ENCODE measurements at places on chromosomes 11 and 22.

DNA sequence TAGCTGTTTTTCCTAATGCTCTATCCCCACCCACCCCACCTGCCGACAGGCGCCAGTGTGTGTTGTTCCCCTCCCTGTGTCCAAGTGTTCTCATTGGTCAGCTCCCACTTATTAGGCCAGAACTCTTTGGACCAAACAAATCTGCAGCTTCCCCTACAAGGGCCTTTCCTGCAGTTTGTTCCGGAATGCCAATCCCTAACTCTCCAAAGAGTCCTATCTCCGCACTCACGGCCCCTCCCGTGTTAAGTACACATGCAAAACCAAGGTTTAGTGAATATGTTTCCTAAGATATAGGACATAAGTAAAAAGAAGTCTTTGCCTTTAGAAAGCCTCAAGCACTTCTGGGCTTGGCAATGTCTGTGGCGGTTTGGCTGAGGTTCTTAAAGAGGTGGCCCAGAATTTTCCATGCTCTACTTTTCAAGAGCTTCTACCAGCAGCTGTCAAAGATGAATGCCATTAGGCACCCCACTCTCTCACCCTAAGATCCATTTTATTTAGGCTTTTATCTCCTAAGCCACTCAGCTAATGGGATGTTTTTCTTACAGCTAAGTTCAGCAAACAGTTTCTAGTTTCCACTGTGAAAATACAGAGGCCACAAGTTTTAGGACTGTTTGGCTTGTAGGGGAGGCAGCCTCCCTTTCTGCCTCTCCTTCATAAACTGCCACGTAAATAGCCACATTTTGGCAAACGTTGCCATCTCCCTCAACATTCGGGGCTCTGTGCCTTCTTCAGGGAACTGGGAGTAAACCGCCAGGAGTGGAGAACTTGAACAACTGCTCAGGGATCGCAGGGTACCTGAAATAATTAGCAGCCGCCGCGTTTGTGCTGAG lies 1.6 kb downstream of the CD59 start:
- no peak for DNase-seq

DNA sequence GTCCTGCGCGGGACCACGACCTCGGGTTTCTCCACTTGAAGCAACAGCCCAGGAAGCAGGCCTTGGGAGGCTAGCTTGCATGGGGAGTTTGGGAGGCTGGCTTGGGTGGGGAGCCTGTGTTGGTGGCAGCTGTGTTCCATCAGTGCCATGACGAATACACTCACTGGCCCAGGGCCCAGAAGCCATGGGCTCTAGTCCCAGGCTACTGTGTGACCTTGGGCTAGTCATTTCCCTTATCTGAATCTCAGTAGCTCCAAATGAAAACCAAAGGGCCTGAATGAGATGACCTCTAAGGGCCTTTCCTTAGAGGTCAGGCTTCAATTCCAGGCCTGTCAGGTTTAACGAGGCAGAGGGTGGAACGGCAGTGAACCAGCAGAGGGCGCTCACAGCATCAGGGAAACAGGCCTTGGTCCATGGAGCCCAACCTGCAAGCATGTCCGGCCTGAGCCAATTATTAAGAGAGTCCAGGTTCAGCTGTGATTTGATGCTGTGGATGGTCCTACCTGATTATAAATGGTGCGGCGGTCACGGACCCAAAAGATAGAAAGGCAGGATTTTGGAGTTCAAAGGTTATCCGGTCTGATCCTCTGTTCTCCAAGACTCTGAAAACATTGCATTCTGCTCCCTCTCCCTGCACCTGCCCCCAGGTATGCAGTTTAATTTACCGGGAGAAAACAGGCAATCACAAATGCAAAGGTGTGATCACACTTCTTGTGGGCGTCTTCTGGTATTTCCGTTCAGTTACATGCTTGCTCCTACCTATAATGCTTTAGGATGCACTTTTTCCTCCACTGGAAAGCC lies 15.9 kb downstream of the PTPN5 start:
- no peak for DNase-seq

DNA sequence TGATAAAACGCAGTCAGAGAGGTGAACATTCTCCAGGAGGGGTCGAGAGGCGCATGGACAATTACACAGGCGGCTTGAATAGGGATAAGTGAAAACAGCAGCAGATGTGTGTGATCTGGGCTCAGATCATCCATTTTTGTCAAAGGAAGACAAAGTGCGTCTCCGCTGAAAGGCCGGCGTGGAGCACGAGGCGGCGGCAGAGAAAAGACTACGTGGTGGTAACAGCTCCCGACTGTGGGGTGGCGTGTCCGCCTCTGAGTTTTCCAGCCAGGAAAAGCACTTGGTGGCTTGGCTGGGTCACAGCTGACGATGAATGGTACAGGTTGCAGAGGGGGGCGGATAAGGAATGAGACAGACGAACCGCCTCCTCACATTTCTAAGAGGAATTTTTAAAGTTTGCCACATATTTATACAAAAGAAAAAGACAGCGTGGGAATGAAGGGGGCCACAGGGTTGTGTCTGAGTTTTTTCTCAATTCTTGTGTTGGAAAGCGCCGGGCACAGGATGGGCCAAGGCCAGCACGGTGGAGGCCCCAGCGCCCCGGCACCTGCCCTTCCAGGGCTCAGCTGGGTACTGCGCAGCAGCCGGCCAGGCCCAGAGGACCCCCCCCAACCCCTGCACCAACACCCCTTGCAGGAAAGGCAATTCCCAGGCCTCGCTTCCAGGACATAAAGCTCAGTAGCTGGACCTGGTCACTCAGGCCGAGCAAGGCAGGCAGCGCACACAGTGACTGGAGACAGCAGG lies 80.4 kb downstream of the TRMU start:
- no peak for DNase-seq

DNA sequence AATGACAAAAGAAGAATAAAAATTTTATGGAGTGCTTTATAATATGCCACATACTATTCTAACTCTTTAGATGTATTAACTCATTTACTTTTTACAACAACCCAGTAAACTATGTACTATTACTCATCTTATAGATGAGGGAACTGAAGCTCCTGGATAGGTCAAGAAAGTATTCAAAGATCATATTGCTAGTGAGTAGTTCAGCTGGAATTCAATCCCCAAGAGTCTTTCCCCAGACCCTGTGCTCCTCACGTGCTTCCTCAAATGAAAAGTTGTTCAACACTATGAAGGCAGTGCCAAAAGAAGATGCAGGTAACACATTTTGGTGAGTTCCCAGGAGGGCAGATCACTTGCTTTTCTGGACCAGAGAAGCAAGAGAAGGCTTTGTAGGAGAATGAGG lies 46.8 kb downstream of the BTG4 start:
- DNase-seq: no peak

DNA sequence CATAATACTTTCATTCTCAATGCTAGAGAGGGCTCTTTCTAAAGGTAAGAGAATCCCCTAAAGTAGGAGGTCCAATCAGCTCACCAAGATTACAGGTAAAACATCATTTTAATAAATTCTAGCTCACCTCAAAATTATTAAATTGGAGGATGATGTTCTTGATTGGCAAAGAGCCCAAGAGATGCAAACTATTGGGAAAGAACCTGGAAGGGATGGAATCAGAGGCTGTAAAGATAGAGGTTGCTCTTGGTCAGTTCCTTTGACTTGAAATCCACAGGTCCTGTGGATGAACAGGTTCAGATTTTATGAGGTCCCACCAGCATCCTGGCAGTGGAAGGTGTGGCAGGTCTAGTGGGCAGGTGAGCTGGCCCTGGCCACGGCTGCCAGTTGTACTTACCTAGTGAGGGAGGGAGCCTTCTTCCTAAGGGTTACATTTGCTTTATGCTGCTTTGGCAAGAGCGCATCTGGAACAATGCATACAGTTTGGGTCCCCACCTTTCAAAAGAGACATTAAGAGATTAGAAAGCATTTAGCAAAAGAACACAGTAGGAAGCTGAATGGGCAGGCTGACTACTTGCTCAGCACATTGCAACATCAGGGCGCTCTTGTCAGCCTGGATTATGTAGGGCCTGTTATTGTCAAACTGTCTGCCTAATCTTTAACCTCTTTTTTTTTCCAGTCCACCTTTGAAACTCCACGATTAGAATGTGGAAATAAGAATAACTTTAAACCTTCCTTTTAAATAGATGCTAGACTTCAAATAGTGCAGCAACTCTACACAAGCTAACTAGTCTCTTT lies 97.0 kb downstream of the RDX start:
- DNase-seq: no peak

DNA sequence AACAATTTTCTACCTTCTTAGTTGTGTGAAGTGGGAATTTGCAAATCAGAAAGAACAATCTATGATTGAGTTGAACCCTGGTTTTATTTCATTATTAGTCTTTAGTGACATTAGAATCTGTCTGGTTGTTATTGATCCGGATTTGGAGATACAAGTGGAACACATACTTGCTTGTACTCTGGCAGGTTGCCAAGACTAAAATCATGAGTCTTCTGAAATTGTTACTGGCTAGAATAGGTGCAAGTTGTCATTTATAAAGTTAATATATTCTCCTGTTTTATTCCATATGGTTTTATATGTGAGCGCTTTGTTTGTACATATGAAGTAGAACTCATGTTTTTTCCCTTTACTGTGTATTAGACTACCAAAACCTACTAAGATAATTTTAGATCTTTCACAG lies 23.0 kb downstream of the CCDC15 start:
- no peak for DNase-seq

GRCh38 chr11:69010964-69011623 lies 2.0 kb downstream of the MRGPRF start:
- no peak for DNase-seq

DNA sequence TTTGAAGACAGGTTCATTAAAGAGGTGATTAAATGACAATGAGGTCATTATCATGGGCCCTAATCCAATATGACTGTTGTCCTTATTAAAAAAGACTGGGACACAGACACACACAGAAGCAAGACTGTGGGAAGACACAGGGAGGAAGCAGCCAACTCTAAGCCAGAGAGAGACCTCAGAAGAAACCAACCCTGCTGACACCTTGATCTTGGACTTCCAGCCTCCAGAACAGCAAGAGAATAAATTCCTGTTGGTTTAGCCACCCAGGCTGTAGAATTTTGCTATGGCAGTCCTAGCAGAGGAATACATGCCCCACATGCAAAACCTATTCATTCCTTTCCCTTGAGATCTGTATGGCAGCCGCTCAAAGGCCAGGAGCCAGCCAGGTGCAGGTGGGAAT lies 35.6 kb upstream of the CACNG2 start:
- DNase-seq: no peak
